Germinal center (tissue), 1 donor: ENCODE measurements at places on chromosomes 2 and 18.

DNA sequence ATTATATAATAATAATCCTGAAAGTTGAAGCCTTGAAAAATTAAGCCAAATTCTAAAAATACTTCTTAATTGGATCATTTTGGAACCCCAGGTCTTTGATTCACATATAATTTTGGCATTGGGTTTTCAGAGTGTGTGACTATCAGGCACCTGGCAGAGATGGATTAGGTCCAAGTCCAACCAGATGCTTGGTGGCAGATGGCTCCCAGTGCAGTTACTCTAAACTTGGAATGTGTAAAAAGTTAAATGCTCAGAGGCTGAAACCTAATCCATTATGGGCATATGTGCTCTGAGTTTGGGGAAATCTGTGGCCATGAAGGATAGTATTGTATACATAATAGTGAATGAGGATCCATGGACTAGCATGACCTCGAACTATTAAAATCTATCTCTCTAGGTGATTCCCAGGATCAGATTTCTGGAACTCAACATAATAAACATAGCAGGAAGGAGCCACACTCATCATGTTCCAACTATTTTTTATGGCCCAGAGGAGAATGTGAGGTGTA lies 333.0 kb downstream of the RPRM start:
- no peak for DNase-seq

DNA sequence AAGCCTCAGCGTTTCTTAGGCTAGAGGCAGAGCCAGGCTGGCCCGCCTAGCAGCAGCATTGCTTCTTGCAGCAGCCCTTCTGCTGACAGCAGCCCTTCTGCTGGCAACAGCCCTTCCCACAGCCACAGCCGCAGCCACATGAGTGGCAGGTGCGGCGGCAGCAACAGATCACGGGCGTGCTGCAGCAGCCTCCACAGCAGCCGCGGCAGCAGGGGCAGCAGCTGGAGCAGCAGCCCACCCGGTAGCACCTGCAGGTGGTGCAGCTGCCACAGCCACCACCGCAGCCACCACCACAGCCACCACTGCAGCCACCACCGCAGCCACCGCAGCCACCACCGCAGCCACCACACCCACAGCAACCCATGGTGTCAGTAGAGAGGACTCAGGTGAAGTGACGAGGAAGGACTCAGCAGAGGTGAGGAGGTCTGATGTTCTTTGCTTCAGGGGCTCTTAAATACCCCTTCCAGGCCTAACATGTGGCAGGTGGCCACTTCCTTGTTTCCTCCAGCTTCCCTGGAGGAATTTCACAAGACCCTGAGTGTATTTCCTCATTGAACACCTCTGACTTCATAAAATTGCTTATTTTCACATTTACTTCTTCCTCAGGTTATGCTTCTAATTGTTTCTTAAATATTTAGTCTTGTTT lies at the start of gene SCYGR6:
Gene SCYGR6 (minus strand): TSS at position 364 of the 646 bp plus-strand sequence. CDS start 0 bp downstream, at position 364.
- DNase-seq: no peak

GRCh38 chr2:104658904-104659591 lies 194.9 kb upstream of the POU3F3 start:
- no peak for DNase-seq

DNA sequence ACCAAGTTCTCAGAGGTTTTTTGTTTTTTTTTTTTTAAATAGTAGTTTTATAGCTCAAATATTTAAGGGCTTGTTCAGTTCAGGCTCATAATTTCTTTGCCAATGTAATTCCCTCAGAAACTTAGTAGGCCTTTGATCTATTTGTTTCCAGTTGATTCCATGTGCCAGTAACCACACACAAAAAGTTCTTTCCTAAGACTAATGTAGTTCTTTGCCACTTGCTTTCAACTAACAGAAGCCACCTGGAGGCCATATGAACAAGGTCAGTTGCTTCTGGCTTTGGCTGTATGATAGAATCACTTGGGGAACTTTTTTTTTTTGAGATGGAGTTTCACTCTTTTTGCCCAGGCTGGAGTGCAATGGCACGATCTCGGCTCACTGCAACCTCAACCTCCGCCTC lies 100.7 kb downstream of the DTNB start:
- no peak for DNase-seq

GRCh38 chr18:34848695-34849094 lies 138.6 kb downstream of the DTNA start:
- no peak for DNase-seq

- no peak for DNase-seq
Observed at GRCh38 chr18:65735155-65735554, 15.7 kb upstream of the CDH7 start.

GRCh38 chr18:79918615-79919011 lies 32.8 kb downstream of the SLC66A2 start:
- DNase-seq: no peak

GRCh38 chr2:163713534-163714311 lies 22.1 kb downstream of the FIGN start:
- no peak for DNase-seq

GRCh38 chr18:72444798-72445155 lies 99.4 kb downstream of the CBLN2 start:
- no peak for DNase-seq
